ENCODE measurements at places on chromosomes 13 and 19. TPM values are rescaled to one million over a fixed set of nuclear protein-coding genes. Genes with fewer than 3 reads are reported as not detected.

Gene ZNF439
- 10.7 TPM for total RNA-seq

Gene ZNF414
- total RNA-seq: 19.2 TPM

Gene DNAJC15
- 16.1 TPM for total RNA-seq

Gene ARL11
- 2.2 TPM for total RNA-seq

Gene RFPL4A
- not detected for total RNA-seq

Gene ZGLP1
- 7.8 TPM for total RNA-seq

Gene SHISA7
- total RNA-seq: not detected

Gene PAK4
- 43.9 TPM for total RNA-seq

Gene SEMA6B
- total RNA-seq: 24.7 TPM

Gene CYP4F11
- not detected for total RNA-seq

Gene GNG7
- 5.7 TPM for total RNA-seq

Gene NDUFB7
- total RNA-seq: 125 TPM

Gene SMIM24
- not detected for total RNA-seq

Gene SIGLEC5
- total RNA-seq: 11.0 TPM

Gene CABP5
- total RNA-seq: not detected

Gene JAK3
- 35.9 TPM for total RNA-seq

Gene XPO4
- total RNA-seq: 18.3 TPM

Gene SERPINE3
- total RNA-seq: not detected

Gene OR4F17
- not detected for total RNA-seq

Gene C19orf73
- total RNA-seq: 2.1 TPM

Gene ADGRE3
- 0.50 TPM for total RNA-seq

Gene CIRBP
- total RNA-seq: 220 TPM

Gene CLDN10
- total RNA-seq: 1.3 TPM

Gene SULT2B1
- total RNA-seq: 6.3 TPM

Gene SPIB
- 0.32 TPM for total RNA-seq

Gene RANBP3
- total RNA-seq: 69.0 TPM

Gene SIGLEC8
- total RNA-seq: 0.87 TPM

Gene CLEC17A
- total RNA-seq: not detected

Gene GIPC1
- 120 TPM for total RNA-seq

Gene FPR1
- 20.0 TPM for total RNA-seq

Gene CEACAM8
- total RNA-seq: 2.6 TPM

Gene PTGER1
- total RNA-seq: 3.6 TPM

Gene ZFP36
- 165 TPM for total RNA-seq

Gene SBSN
- not detected for total RNA-seq

Gene KLK2
- total RNA-seq: not detected

Gene ZNF728
- 0.44 TPM for total RNA-seq

Gene ACER1
- total RNA-seq: not detected
